ENCODE measurements at places on chromosomes 3 and 15. TPM values are rescaled to one million over a fixed set of nuclear protein-coding genes. Genes with fewer than 3 reads are reported as not detected.

The ZNF860 gene
- total RNA-seq: 0.40 TPM

The CFAP100 gene
- not detected for total RNA-seq

The STARD9 gene
- 2.2 TPM for total RNA-seq

The ATP8B4 gene
- total RNA-seq: 0.75 TPM

The ADGRG7 gene
- total RNA-seq: 52.7 TPM

The UPK1B gene
- 0.40 TPM for total RNA-seq

The KBTBD13 gene
- not detected for total RNA-seq

The HRH1 gene
- total RNA-seq: 13.9 TPM

The FBXO40 gene
- not detected for total RNA-seq

The LRTM1 gene
- total RNA-seq: not detected

The NRROS gene
- total RNA-seq: 2.9 TPM

The DMXL2 gene
- total RNA-seq: 18.9 TPM

The C3orf49 gene
- total RNA-seq: not detected

The PLSCR5 gene
- total RNA-seq: not detected

The GOLGA8S gene
- total RNA-seq: 0.06 TPM

The MUC20 gene
- total RNA-seq: 0.50 TPM

The AP3B2 gene
- total RNA-seq: 0.40 TPM

The TRAT1 gene
- not detected for total RNA-seq

The C2CD4A gene
- total RNA-seq: 0.06 TPM

Measured in aortic smooth muscle cell (primary cell).